ENCODE measurements at places on chromosomes 12 and 14. TPM values are rescaled to one million over a fixed set of nuclear protein-coding genes. Genes with fewer than 3 reads are reported as not detected.
A peak's percentile ranks its signal among the peaks of the same experiment; 100 is the strongest.

GRCh38 chr12:91579516-91580263 is 397.1 kb upstream of the DCN start:
- H3K36me3 ChIP-seq, result no peaks in the 10 kb centered on the region
- H3K27me3 ChIP-seq, result no peaks in the 10 kb centered on the region
- H3K4me1 ChIP-seq, result peaks cover 4% of the 10 kb centered on the region

The GPD1 gene
- under 0.01 TPM for total RNA-seq

- H3K27me3 ChIP-seq, result peaks cover 6% of the 10 kb centered on the region
- H3K36me3 ChIP-seq, result no peaks in the 10 kb centered on the region
- H3K27ac ChIP-seq, result no peak overlapping the region
- DNase-seq, result no peak
- H3K4me1 ChIP-seq, result no peaks in the 10 kb centered on the region
Observed at GRCh38 chr12:115932066-115932465, 345.4 kb downstream of the MED13L start.

The CCDC198 gene
- total RNA-seq, result not detected

The CLEC4E gene
- not detected for total RNA-seq

The TMCC3 gene
- 0.36 TPM for total RNA-seq

- no peak overlapping the region for H3K4me3 ChIP-seq
- no peak overlapping the region for H3K27ac ChIP-seq
- no peaks in the 10 kb centered on the region for H3K4me1 ChIP-seq
- H3K36me3 ChIP-seq, result no peaks in the 10 kb centered on the region
Observed at GRCh38 chr14:99931308-99931707, 133.9 kb upstream of the EVL start.

- H3K36me3 ChIP-seq, result no peaks in the 10 kb centered on the region
- no peak overlapping the region for H3K27ac ChIP-seq
- H3K4me3 ChIP-seq, result peak overlapping the region; percentile 63
Observed at GRCh38 chr12:94186278-94187241, 38.2 kb downstream of the PLXNC1 start.

GRCh38 chr14:61034416-61035120 is 53.5 kb downstream of the SLC38A6 start:
- no peak for DNase-seq
- H3K27ac ChIP-seq, result no peak overlapping the region
- H3K27me3 ChIP-seq, result no peaks in the 10 kb centered on the region
- H3K4me1 ChIP-seq, result peaks cover 10% of the 10 kb centered on the region
- H3K36me3 ChIP-seq, result no peaks in the 10 kb centered on the region

DNA sequence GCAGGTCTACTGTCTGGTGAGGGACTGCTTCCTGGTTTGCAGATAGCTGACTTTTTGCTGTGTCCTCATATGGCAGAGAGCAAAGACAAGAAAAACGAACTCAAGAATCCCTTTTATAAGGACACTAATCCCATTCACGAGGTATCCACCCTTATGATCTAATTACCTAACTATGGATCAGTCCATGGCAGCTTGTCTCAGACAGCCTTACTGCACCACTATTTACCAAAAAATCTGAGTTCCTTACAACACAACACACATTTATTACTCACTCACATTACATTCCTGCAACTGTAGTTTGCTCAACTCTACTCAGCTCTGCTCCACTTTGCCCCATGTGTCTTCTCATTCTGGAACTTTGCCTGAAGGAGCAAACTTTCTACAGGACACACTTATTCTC is 10.1 kb upstream of the SLC6A15 start:
- H3K27me3 ChIP-seq, result no peaks in the 10 kb centered on the region
- H3K4me3 ChIP-seq, result no peak overlapping the region
- H3K36me3 ChIP-seq, result no peaks in the 10 kb centered on the region

- no peak overlapping the region for H3K4me3 ChIP-seq
- H3K27me3 ChIP-seq, result no peaks in the 10 kb centered on the region
- H3K36me3 ChIP-seq, result no peaks in the 10 kb centered on the region
Observed at GRCh38 chr14:26744903-26745302, 147.1 kb upstream of the NOVA1 start.

GRCh38 chr14:61925043-61925442 is 162.8 kb downstream of the SNAPC1 start:
- no peak overlapping the region for H3K27ac ChIP-seq
- H3K27me3 ChIP-seq, result peaks cover 28% of the 10 kb centered on the region
- H3K4me3 ChIP-seq, result no peak overlapping the region
- H3K36me3 ChIP-seq, result no peaks in the 10 kb centered on the region
- DNase-seq, result no peak

The SCNN1A gene
- 0.36 TPM for total RNA-seq

The KLHDC1 gene
- total RNA-seq, result 2.9 TPM

All from osteoblast (primary cell).